GM18507 (cell line): ENCODE measurements at places on chromosomes 2 and 18.

- no peak for DNase-seq
These were observed 52.8 kb upstream of the CTAGE1 start for GRCh38 chr18:22470248-22471235.

DNA sequence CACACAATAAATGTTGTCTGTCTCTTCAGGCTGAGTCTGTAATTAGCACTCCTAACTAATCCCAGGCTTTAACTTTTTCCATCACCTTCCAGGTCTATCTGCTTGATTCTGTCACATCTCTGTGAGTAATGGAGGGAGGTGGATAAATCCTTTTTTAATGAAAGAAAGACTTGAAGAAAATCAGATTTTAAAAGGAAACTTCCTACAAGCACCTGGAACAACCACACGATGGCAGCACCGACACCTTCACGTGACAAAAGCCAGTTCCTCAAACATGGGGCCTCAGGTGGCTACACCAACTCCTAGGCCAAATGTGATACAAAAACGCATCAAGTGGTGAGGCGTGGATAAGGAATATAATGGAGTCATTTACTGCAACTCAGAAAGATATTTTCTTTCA, 41.8 kb downstream of the TGFBRAP1 start:
- DNase-seq: no peak

DNA sequence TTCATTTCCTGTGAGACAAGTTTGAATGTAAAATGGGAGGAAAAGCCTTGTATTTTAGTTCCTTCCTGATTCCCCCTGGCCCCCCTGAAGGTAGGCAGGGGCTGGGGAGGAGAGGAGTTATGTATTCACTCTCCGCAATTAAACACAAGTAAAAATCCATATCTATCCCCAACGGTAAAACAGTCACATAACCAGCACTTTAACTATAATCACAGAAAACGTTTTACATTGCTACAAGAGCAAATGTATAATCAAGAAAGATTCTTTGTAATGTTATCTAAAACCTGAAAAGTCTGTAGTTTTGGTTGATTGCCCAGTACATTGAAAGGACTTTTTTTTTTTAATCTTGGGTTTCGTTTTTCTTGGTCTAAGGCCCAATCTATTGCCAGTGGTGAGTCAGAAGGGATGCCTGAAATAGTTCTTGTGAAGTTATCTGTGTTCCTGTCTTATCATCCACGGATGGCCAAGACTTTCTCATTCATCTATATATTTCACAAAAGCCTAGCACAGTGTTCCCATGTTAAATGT, 34.5 kb upstream of the CCNYL1 start:
- no peak for DNase-seq

DNA sequence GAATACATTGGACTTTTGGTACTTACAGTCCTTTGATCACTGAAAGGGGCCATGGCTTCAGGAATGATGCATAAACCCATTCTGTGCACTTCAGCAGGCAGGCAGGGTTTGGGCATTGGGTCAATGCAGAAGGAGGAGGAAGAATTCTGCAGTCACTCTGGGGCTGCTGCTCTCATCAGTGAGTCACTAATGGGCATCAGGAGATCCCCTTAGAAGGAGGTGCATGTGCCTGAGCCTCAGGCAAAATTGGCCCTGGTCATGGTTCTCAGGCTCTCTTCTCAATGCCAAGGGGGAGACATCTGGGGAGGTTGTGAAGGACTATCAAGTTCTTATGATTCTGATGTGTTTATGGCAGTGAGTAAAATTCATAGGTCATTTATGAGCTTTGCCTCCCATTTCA, 52.0 kb upstream of the TNP1 start:
- no peak for DNase-seq

DNA sequence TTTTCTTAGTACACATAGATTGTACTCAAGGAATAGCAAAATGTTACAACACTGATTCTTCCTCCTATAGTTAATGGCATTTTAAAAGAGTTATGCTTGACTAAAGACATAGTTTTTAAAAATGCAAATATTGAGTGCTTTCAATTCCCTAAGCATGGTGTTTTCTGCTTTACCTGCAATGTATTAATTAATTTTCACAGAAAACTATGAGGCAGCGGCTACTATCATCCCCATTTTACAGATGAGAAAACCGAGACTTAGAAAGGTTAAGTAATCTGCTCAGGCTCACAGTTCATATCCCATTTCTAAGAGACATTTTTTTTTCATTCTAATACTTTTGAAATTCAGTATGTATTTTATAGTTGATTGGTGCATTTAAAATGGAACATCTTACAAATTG, 38.0 kb downstream of the BMP10 start:
- DNase-seq: no peak

DNA sequence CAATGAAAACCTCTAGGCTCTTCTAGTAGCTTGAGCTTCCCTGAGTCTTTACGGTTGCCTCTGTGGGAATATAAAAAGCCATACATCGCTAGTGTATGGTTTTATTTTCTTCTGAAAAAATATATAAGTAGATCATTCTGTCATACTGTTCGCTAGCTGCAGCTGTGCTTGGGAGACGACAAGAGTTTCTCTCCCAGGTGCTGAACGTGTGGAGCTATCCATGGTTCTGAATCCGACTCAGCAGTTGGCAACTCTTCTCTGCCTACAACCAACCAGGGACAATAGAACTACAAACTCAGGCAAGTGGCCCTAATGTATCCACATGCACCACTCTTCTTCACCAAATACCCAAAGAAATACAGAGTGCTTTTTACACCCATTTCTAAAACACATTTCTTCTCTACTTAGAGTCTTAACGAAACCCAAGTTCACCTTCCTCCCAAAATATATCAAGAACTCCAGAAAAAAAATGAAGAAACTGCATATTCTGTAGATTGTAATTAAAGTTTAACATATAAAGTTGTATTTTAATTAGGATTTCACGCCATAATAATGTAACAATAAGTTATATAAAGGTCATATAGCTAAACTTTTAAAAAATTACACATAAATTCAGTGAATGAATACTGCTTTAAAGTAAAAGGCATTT, 2.2 kb upstream of the KCNH7 start:
- no peak for DNase-seq

GRCh38 chr2:151823651-151824050, 4.6 kb downstream of the ARL5A start:
- DNase-seq: no peak

GRCh38 chr2:26095758-26096157, 61.9 kb downstream of the RAB10 start:
- no peak for DNase-seq

DNA sequence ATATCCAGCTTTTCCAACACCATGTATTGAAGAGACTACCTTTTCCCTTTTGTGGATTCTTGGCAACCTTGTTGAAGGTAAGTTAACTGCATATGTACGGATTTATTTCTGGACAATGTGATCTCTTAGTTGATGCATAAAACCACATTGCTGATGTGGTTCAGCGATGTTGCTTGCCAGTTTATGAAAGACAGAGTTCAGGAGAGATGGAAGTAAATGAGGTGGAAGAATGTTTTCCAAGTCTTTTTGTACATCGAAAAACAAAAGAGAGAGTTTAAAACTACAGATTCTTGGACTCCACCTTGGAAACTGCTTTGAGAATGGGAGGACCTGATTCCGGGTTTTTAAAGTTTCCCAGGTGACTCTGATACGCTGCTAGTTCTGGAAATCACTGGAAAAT, 43.8 kb downstream of the MOB4 start:
- DNase-seq: no peak

DNA sequence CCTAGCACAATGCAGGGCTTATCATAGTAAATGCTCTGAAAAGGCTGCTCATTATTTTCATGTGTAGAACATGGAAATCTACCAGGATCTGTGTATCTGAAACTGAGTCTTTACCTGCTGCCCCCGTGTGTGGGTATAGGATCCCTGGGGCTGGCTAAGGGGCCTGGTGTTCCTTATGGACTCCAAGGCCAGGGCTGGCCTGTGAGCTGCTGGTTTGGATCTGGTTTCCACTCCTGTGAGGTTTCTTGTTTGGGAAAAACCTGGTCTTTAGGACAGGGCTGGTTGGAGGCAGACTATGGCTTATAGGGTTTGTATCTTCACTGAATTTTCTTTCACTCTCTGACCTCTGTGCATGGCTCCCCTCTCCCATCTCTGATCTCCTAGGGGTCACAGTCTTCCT, 80.8 kb downstream of the DYSF start:
- no peak for DNase-seq

- no peak for DNase-seq
These were observed 5.8 kb downstream of the DCDC2C start for GRCh38 chr2:3709225-3709624.

GRCh38 chr2:85446296-85447221, 28.0 kb downstream of the SH2D6 start:
- no peak for DNase-seq

DNA sequence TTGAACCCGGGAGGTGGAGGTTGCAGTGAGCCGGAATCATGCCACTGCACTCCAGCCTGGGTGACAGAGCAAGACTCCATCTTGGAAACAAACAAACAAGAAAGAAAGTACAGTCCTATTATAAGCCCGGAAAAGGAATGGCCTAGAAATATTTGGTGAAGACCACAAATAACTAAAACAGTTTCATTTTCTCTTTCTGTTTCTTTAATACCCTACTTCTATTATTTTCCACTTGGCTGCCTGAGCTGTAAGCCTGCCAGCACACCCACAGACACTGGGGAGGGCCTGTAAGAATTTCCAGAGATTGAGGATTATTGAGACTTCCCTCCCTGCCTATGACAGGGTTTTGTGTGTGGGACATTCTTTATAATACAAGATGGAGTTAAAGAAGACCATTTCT, 188.0 kb upstream of the DCC start:
- DNase-seq: no peak

DNA sequence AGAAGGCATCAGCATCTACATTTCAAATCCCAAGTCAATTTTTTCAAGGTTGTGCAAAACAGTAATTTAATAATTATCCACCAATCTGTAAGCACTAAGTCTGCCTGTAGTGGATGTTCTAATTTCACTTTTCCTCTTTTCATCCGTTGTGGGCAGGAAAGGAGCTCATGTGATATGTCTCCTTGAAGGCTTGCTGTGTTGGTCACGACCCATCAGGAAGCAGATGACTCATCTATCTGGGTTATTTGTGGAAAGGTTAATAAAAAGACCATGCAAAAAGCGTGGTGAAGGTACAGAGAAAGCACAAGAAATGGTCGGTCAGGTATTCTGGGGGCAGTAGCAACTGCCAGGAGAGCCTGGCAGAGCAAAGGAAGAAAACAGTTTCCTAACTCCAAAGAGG, 476.7 kb upstream of the RAB6C start:
- no peak for DNase-seq

GRCh38 chr2:74593826-74594772, 39.6 kb downstream of the DOK1 start:
- DNase-seq: no peak

GRCh38 chr2:174901075-174901474, 104.1 kb downstream of the CHN1 start:
- no peak for DNase-seq

GRCh38 chr2:199261239-199261638, 196.5 kb downstream of the SATB2 start:
- no peak for DNase-seq

- DNase-seq: no peak
These were observed 411.9 kb upstream of the TNP1 start for GRCh38 chr2:217271813-217272212.

DNA sequence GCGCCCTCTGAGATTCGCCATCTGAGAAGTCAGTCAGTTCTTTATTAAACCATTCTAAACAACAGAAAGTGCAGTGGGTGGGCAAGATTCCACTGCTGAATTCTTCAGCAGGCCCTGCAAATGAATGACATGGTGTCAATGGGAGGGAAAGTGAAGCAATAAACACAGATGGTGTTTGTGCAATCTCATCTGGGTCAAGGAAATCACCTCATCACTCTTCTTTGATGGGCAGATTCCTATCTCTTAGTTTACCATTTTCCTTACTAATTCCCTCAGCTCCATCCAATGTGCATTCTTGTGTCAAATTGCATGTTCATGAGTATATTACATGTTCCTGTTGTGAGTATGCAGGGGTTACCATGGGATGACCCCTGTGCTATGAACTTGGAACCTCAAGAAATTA, 100.7 kb upstream of the CYP1B1 start:
- no peak for DNase-seq

GRCh38 chr2:121489284-121489683, 41.4 kb upstream of the RNU4ATAC start:
- no peak for DNase-seq

DNA sequence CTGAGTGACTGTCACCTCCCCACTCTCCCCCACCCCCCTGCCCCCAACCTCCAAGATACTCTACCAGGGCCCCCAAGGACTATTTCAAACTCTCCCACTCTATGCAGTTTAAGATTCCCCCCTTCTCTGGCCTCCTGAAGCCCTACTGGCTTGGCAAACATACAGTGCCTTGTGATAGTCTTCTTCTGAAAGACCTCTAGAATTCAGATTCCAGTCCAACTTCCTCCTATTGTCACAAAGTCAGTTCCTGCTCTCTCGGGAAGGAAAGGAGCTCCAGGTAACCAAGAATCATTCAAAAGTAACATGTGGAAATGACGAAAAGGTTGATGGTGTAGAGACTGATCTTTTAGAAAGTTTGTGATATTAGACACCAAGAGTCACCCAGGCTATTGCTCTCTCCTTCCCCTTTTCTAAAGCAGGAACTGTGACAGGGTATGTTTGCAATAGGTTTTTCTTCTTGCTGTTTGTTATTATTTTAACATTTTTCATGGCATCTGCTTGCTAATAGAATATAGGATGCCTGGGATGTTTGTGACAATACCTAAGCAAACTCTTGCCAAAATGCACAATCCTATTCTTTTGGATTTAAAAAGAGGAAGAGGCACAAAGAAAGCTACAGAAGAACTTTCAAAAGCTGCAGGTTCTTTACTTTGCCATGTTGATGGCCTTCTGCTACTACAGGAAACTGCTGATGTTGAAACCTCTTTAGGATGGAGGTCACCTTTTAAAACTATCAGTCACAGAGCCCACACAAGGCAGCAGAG, 93.5 kb upstream of the MGAT4A start:
- no peak for DNase-seq

DNA sequence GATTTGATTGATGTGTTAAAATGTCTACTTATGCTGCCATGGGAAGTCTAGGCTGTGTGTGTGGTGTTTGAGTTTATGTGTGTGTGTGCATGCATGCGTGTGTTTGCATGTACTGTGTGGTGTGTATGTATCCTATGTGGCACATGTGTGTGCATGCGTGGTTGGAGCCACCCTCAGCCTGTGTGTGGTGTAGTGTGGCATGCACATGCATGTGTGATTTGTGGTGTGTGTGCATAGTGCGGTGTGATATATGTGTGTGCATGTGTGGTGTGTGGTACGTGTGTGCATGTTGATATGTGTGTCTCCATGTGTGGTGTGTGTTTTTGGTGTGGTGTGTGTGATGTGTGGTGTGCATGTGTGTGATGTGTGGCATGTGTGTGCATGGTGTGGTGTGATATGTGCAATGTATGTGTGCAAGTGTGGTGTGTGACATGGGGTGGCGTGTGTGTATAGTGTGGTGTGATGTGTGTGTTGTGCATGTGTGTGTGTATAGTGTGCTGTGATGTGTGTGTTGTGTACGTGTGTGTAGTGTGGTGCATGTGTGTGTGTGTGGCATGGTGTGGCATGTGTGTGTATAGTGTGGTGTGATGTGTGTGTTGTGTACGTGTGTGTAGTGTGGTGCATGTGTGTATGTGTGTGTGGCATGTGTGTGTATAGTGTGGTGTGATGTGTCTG, 66.6 kb upstream of the HDAC4 start:
- DNase-seq: no peak

- no peak for DNase-seq
These were observed 33.3 kb upstream of the RMP24 start for GRCh38 chr18:35939138-35939537.

GRCh38 chr2:8533923-8534322, 147.9 kb upstream of the ID2 start:
- no peak for DNase-seq
